ENCODE measurements at places on chromosomes 16 and 17.

DNA sequence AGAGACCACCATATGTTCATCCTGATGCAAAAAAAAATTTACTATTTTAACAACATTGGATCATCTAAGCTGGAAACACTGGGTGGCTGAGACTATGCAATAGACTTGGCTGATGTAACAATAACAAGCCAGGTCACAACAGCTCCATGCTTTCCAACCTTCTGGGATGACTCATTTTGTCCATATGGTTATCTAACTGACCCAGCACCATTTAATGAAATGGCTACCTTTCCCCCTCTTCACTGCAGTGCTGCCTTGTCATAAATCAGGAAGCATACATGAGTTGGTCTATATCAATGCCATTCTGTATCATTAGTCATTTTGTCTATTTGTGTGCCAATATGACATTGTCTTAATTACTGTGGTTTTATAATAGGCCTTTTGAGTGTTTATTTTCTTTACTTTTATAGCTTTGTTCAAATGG lies 217.6 kb upstream of the KCNJ16 start:
- DNase-seq = peak; percentile 72

- no peak for DNase-seq
These were observed 41.8 kb downstream of the TANGO6 start for GRCh38 chr16:68884861-68885720.

DNA sequence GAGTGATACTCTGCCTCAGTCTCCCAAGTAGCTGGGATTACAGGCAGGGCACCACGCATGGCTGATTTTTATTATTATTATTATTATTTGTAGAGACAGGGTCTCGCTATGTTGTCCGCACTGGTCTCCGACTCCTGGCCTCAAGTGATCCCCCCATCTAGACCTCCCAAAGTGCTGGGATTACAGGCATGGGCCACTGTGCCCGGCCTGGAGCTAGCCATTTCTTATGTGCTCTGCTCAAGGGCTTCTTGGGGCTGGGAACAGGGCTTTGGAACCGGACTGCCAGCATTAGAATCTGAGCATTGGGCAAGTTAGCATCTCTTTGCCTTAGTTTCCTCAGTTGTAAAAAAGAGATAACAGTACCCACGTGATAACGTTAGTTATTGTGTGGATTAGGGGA lies 111.3 kb downstream of the C16orf78 start:
- DNase-seq = no peak

GRCh38 chr17:51118330-51119195 lies 2.1 kb downstream of the SPAG9 start:
- DNase-seq = no peak

- peak; percentile 26 for DNase-seq
These were observed 6.5 kb downstream of the SCGB1C2 start for GRCh38 chr17:143785-144281.

GRCh38 chr17:11644265-11645212 lies 46.3 kb downstream of the DNAH9 start:
- peak; percentile 15 for DNase-seq

DNA sequence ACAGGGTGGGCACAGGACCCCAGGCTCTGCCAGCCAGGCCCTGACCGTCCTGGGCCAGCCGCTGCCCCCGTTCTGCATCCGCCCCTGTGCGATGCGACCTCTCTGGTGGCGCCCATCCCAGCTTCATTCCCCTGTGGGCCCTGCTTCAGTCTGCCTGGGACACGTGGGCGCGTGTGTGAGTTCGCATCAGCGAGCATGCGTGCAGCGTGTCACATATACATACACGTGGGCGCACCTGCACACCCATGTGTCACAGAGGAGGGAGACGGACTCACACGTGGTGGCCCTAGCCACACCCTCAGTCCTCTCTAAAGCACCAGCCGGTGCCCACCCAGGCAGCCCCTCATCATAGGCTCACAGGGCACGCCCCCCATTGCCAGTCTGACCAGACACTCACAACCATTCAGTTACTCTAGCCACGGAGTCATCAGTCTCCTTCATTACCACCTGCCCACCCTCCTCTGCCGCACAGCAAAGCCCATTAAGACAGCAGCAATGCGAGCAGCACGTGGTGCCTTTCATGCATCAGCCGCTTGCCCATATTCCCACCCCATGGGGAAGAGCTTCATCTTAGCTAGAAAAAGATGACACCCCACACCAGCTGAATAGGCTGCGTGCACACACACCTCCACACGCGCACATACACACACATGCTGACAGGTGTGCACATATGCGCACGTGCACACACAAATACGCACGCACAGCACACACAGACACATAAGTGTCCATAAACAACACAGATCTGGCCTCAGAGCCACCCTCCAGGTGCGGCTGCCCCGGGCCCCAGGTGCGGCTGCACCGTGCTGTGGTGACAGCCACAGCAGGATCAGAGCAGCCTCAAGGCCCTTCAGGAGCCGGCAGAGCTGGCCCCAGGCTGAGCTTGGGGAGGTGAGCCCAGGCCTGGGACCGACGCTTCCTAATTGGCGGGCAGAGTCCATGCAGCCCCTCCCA lies 9.5 kb upstream of the CDH15 start:
- DNase-seq = no peak

DNA sequence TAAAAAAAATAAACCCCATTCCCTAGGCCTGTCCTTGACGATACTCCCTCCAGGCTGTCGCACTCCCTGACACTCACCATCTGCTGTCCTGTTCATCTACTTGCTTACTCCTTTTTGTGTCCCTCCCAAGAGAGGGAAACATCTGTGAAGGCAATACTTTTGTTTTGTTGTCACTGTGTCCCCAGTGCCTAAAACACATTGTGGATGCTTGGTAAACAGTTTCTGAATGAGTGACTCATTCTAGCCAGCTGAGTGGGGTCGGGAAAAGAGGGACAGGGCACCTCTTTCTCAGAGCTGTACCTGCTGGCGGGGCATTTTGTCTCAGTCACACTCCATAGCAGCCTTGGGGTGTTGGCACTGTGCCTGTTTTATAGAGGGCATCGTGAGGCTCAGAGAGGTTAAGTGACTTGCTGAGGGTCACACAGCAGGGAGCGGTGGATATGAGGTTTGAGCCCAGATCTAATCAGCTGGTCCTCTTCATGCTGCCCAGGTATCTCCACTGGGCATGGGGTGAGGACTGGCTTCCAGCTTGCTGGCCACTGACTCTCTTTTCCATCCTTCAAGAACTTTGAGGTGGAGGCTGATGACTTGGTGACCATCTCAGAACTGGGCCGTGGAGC lies 15.6 kb downstream of the MAP2K3 start:
- no peak for DNase-seq

GRCh38 chr17:76623271-76624146 lies 20.0 kb downstream of the ST6GALNAC1 start:
- DNase-seq = peak; percentile 23

DNA sequence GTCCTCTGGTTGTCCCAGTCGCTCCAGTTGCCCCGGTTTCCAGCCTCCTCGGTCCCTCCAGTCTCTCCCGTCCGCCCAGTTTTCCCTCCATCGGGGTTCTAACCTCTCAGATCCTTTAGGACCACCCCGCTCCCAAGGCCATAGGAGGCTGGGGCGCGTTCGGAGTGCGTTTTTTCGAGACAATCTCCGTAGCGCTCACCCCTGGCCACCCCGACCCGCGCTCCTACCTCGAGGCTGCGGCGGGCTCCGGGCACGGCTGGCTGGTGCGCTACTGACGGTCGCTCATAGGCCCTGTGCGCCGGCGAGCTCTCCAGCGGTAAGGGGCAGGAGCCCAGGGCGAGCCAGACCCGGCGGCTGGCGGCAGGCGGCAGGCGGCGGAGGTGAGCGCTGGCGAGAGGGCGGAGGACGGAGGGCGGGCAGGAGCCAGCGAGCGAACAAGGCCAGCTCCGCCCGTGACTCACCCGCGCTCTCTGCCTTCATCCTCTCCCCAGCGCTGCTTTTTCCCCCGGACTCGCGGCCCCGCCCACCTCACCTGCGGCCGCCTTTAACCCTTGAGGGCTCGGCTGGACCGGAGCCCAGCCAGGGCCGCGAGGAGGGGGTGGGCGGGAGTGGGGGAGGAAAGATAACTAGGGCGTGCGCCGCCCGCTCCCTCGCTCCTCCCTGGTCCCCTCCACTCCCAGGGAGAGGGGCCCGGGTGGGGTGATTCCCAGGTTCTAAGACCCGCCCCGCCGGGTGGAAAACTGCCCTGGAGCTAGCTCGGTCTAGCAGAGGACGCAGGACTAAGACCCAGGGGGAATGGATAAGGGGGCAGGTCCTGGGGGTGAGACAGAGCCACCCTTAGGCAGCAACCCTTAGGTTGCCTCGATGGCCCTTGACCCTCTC lies at the start of gene SP6:
Gene SP6, minus strand, starts transcription at position 472 of the 882 bp plus-strand sequence. CDS start 2,734 bp downstream, outside the sequence.
- DNase-seq = peak; percentile 17

DNA sequence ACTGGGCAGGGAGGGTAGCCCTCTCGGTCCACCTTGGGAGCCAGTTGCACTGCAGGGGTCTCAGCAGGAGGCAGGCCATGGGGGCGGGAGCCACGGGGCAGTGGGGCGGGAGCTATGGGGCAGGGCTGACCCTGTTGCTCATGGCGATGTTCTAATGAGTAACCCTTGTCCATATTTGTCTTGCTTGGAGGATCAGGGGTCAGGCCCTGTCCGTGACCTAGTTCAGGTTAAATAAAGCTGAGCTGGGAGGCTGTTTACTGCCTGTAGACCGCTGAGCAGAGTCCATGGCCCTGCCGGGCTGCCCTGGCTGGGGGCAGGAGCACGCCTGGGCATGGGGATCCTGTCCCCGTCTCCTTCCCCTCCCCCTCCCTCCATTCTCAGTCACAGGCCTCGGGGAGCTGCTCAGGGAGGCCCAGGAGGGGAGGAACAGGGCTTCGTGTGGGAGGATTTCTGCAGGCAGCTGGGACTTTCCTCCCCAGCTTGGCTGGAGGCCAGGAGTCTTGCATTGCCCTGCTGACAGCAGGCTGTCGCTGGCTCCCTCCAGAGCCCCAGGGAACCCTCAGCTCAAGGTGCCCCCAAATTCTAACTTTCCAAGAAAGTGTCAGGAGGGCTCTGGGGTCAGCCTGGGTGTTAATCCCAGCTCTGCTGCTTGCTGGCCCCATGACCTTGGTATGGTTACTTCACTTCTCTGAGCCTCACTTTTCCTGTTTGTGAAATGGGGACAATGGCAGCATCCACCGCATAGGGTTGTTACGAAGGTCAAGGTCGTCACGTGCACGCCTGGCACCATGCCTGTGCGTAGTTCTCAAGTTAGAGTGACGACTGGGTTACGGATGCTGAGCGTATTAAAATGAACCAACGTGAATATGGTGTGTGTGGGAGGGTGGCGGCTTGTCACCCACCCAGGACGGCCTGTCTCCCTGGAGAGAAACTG lies 6.1 kb upstream of the SERPINF2 start:
- DNase-seq = no peak

Measured in stromal cell of bone marrow (primary cell).